Activated T-helper 1 cell treated with anti-CD3 and anti-CD28 coated beads, Interleukin-12 subunit alpha, Interleukin-12 subunit beta, Interleukin-2, Interleukin-4 antibody, amounts not matched to agents 30 ng/mL and 10 ng/mL and 1 ng/mL, durations not matched to agents 14 hours and 24 hours and 36 hours (primary cell): ENCODE measurements at places on chromosomes 1 and 21.

DNA sequence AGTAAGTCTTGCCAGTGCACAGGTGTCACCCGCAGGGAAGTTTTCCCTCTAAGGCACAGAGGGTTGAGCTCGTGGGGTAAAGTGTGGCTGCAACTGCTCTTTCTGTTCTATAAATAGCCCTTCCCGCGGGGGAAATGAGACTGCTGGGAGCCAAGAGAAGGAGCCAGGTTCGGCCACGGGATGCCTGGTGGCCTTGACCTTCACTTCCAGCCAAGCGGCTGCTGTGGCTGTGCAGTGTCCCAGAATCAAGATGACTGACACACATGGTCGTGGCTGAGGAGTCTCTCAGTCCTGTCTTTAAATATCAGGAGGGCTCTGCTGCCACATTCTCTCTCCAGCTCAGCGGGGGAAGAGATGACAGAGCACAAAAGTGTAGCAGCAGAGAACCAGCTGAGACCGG is 154.1 kb upstream of the VAMP3 start:
- no peak for DNase-seq

DNA sequence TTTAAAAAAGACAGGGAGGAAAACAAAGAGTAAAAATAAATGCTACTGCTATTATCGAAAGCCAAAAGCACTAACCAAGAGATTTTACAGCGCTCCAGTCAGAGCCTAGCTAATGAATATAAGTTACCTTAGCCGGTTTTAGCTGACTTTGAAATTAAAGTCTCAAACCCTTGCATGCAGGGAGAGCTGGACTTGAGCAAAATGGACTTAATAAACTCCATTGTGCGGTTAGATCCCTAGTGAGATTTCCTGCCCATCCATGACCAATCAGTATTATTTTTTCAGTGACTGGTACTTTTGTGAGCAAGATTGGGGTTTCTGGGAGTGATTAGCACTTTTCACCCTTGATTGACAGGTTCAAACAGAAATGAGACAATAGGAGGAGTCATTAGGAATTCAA is 333.4 kb upstream of the ADGRL2 start:
- DNase-seq = no peak

- no peak for DNase-seq
These were observed 49.7 kb upstream of the RCC2 start for GRCh38 chr1:17488995-17489767.

GRCh38 chr1:32948905-32949304 is 15.7 kb downstream of the RNF19B start:
- DNase-seq = no peak

DNA sequence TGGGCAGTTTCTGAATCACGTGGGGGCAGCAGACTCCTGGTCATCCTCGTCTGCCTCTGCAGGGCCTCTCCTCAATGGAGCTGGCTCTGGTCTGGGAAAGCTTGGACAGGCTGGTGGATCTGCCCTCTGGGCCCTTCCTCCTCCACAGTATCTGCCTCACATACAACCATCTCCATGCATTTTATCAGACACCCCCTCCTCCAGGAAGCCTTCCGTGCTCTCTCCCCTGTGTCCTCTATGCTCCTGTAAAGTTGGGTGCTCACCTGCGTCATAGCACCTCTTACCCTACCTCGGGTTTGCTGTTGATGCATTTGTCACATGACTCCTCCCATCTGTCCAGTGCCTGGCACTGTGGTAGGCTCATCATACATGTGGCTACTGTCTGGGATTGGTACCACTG is 95.7 kb upstream of the TMEM51 start:
- DNase-seq = no peak

DNA sequence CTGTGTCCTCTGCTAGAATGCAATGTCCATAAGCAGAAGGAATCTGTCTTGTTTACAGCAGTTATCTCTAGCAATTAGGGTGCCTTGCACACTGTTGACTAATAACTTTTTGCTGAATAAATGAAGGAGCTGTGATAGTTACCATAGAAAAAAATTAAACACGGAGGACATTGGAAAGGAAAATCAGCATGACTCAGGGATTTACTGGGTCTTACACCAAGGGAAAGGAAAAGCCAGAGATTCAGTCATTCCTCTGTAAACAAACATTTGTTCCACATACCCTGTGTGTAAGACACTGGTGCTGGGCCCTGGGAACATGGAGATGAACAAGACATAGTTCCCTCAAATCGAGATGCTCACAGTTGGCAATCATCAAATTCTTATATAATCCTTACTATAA is 183.3 kb downstream of the PTGER3 start:
- DNase-seq = no peak

DNA sequence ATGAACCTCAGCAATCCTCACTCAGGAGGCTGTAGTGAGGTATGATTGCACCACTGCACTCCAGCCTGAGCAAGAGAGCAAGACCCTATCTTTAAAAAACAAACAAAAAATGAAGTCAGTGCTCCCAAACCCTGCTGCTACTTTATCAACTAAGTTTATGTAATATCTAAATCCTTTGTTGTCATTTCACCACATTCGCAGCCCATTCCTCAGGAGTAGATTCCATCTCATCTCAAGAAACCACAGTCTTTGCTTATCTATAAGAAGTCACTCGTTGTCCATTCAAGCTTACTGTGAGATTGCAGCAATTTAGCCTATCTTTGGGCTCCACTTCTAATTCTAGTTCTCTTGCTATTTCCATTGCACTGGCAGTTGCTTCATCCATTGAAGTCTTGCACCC is 44.3 kb upstream of the RGL1 start:
- no peak for DNase-seq

- no peak for DNase-seq
These were observed 454.8 kb upstream of the ADAMTS5 start for GRCh38 chr21:27421654-27422053.

DNA sequence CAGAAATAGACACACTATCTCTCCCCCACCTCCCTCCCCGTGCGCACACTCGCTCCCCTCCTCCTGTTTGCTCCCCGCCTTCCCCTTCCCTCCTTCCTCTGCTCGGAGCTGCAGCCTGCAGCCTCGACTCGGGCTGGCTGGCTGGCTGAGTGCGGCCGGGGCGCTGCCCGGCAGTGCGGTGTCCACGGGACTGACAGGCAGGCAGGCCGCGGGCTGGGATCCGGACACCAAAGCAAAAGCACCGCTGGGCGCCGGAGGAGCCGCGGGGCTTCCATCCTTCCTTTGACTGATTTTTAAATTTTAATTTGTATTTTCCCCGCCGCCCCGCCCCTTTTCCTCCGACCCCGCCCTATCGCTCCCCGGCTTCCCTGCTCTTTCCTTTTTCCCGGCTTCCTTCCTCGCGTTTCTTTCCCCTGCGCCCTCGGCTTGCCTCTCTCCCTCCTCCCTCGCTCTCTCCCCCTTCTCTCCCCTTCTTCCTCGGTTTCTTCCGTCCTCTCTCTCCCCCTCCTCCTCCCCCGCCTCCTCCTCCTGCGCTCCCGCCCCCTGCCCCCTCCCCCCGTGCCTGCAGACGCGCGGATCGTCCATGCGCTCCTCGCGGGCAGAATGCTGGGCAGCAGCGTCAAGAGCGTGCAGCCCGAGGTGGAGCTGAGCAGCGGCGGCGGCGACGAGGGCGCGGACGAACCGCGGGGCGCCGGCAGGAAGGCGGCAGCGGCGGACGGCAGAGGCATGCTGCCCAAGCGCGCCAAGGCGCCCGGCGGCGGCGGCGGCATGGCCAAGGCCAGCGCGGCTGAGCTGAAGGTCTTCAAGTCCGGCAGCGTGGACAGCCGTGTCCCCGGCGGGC is 109.4 kb downstream of the NAV1 start:
- no peak for DNase-seq

DNA sequence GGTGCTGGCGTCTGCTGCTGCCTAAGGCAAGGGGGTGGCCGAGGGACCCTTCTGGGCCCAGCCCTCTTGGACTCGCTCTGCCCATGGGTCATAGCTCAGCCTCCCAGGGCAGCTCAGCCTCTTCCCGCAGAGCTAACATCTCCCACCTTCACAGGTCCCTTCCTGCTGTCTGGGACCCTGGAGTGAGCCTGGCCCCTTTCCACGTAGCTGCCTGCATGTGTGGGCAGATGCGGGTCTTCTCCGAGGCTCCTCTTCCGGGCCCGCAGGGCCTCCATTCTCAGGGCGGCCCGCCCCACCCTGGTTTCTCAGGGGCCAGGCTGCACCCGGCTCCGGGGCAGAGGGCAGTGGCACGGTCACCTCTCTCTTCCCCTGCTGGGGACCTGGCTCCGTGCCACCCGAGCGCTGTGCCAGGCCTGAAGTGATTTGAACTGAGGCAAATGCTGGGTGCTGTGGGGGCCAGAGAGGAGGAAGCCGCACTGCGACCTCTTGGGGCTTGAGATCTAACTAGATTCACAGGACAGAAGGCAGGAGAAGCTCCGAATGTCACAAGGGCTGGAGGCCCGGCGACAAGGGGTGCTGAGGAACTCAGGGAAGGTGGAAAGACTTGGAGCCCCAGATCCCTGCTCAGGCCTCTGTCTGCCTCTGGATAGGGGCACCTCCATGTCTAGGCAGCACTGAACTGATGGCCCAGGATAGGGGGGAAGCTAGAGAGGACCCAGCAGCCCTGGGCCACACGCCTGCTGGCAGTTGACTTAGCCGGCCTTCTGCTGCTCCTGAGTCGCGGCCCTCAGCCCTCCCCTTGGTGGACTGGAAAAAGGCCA is 40.7 kb downstream of the COQ8A start:
- no peak for DNase-seq

GRCh38 chr1:56380531-56380930 is 198.8 kb downstream of the PLPP3 start:
- no peak for DNase-seq

- no peak for DNase-seq
These were observed 1.5 kb upstream of the HDGF start for GRCh38 chr1:156752843-156753482.

DNA sequence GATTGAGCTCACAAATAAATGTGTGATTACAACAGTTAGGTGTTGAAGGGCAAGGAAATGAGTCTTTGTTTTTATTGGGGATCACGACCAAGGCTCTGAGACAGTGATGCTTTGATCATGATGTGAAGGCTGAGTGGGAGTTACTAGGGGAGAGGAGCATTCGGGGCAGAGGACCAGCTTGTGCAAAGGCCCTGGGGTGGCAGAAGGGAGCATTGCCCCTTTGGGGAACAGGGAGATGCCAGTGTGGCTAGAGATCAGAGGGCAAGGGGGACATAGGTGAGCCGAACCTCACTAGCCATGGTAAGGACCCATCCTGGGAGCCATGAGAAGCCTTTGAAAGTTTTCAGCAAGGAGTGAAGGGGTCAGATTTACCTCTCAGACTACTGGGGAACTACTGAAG is 31.1 kb downstream of the TNFRSF8 start:
- no peak for DNase-seq

DNA sequence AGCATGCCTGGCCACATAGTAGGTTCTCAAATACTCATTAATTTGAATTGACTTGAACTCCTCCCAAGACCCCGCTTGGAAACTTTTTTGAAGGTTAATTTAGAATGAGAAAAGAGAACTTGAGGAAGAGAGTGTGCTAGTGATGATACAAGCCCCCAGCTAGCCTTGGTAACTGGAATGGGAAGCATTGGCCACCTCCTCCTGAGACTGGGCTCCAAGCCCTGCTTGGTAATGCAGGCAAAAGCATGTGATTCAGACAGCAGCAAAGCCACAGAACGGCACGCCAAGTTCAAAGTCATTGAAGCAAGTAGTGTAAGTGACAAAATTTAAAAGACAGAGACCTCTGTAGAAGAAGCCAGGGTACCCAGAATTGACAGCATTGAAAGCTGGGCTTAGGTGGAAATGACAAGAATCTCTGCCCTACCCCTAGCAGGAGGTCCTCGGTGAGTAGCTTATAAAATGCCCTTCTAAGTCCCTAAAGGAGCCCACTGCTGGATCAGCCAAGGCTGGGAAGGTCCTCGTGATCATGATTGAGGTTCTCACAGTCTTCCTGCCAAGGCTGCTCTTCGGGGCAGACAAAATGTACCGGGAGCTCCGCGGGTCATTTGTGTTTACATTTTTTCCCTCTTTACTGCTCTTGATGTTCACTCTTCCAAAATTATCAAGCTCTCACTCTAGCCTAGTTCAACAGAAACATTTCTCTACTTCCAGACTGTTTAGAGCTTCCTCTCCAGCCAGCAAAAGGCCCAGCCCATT is 99.4 kb downstream of the TSEN15 start:
- DNase-seq = no peak
